ENCODE measurements at places on chromosomes 3 and 15.

GRCh38 chr3:186653080-186653707 is 12.6 kb upstream of the HRG start:
- DNase-seq = no peak

GRCh38 chr15:73747847-73748590 is 5.1 kb downstream of the INSYN1 start:
- DNase-seq = no peak

GRCh38 chr3:188164248-188164687 is 10.3 kb downstream of the LPP start:
- DNase-seq = no peak

- no peak for DNase-seq
These were observed 2.1 kb downstream of the TLE3 start for GRCh38 chr15:70095408-70096214.

DNA sequence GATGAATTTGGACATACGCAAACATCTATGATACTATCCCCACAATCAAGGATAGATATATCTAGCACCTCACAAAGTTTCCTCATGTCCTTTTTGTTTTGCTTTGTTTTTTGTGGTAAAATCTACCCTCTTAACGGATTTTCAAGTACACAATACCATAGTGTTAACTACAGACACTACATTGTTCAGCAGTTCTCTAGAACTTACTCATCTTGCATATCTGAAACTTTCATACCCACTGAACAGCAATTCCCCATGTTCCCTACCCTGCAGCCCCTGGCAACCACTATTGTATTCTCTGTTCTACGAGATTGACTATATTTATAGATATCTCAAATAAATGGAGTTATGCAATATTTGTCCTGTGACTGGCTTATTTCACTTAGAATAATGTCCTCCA is 58.1 kb upstream of the TJP1 start:
- DNase-seq = no peak

GRCh38 chr3:33060609-33061337 is 36.2 kb downstream of the GLB1 start:
- DNase-seq = no peak

Data from NCI-H1436 (cell line).